ENCODE measurements at places on chromosomes 12 and 14.
A peak's percentile ranks its signal among the peaks of the same experiment; 100 is the strongest.

DNA sequence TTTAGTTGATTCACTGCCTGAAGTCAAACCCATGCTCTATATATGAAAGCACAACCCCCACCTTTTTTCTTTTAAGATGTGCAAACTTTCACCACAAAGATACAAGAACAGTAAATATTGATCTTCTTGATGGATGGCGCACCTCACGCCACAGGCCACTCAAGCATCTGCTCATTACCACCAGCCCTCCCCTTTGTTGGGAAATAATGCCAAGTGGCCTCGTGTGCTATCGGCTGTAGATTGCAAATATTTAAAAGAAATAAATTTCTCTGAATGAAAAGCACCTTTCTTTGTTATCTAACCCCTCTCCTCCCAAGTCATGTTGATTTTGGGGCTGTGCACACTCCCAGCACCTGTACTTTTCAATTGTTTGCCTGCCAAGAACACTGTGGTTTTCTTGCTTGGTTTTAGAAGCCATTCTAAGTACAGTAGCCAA, 122.7 kb downstream of the C12orf42 start:
- DNase-seq: no peak

DNA sequence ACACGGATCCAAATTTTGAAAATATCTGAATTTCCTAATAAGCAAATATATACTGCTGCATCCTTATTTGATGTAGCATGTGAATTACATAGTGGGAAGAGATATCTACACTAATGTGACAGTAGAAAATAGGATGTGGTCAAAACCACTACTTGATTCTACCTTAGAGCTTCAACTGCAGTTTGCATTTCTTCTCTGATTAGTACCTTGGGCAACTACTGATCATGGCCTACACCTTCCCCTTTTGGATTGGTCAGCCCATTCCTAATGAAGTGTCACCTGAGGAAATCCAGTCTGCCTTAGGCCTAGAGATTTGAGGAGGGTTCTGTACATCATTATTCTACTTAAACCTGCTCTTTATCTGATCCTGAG, 10.7 kb downstream of the LLPH start:
- no peak for DNase-seq

DNA sequence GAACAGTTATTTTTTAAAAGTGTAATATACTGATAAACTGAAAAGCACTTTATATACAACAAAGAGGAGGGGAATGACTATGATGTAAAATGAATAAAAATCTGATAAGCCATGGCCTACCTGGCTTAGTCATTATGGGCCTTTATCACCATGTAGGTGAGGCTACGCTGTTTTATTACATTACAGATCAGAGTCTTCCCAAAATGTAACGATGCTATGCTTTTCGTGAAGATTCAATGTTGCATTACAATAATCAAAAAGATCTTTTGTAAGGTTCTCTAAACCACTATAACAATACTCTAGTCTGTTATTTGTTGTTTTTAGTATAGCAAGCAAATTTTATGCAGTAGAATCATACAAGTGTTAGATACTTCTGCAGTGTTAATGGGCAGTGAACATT, 34.2 kb downstream of the ARID4A start:
- DNase-seq: no peak

- DNase-seq: no peak
Observed at GRCh38 chr12:122681814-122682213, 21.3 kb downstream of the HCAR2 start.

GRCh38 chr12:112964915-112965314, 13.4 kb upstream of the OAS2 start:
- no peak for DNase-seq

DNA sequence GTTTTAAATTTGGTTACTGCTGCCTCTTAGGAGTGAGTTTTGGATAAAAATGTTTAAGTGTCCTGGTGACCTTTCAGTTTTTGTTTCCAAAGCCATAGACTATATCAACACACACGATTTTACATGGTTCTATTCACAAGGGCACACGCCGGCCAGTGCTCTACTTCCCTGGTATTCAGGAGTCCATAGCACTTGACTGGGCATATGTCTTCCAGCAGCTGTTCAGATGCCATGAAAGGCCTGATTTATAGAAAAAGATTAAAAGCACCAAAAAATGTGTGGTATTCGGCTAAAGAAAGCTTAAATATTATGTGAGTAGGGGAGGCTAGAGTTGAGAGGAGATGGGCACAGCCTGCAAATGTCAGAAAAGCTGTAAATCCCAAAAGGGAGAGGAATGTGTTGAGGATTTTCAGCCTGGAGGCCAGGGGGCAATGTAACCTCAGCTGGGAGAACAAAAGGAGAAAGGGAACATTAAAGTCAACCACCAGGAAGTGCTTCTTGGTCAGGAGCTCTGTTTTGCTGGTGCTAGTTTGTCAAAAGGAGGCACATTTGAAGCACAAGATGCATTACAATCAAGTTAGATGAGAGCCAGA, 478.4 kb downstream of the RAD51B start:
- no peak for DNase-seq

DNA sequence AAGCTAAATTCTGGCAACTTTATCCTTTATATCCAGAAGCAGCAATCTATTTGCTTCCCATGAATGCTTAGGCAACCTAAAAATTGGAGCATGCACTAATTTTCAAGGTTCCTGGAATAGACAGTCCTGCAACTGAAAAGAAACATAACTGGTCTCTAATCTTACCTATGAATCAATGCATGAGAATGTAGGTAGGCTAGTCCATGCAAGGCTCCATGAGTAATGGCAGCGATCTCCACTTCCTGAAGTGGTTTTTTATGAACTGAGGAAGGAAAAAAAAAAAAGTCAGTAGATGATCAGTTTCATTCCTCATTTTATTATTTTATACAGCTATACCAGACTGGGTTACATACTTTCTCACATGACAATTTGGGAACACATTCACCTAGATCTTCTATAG, 102.0 kb downstream of the PEBP1 start:
- DNase-seq: no peak

- DNase-seq: no peak
Observed at GRCh38 chr12:57898308-57898970, 42.9 kb upstream of the ATP23 start.

GRCh38 chr14:65237941-65238340, 135.6 kb upstream of the MAX start:
- DNase-seq: no peak

DNA sequence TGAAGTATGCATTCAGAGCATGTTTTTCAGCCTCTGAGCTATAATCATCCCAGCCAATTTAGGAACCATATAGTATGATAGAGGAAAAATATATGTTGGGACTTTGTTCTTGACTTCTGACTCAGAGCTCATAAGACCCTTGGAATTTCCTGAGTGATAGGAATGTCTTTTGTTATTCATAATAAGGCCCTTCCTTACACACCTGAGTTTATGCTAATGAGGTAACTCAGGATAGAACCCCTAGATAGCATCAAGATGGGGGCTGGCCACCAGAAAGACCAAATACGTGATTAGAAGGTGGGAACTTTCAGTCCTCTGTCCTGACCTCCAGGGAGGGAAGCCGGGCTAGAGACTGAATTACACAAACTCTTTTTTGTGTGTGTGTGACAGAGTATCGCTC, 32.4 kb upstream of the PLEK2 start:
- no peak for DNase-seq

- DNase-seq: no peak
Observed at GRCh38 chr12:61367281-61367785, 892.9 kb upstream of the USP15 start.

- DNase-seq: no peak
Observed at GRCh38 chr12:99810718-99811593, 163.4 kb downstream of the GARIN6 start.

DNA sequence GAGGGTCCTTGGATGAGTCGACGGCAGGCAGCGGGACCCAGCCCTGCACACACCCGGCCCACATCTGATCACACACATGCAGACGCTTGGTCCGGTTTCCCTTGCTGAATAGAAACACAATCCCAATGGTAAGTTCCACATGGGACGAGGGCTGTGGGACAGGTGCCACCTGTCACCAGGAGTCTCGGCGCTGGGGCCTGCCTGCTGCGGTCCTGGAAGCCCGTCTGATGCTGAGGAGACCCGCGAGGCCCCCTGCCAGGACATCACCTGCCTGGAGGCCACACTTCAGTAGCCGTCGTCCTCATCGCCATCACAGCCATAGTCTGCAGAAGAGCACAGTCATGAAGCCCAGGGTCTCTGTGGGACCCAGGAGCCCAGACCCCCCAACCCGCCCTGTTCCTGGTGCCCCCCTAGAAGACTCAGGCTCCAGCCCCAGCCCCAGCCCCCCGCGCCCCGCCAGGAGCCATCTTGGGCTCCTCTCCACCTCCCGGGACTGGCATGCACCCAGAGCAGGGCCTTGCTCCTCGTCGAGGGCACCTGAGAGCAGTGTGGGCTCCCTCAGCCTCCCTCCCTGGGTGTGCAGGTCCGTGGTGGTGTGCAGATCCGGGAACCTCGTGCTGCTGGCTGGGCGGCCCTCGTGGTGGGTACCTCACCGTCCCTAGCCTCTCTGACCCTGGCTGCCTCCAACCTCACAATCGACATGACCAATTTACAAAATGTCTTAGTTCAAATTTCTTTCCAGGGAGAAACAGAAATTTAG, 29.3 kb upstream of the NUDT14 start:
- no peak for DNase-seq

GRCh38 chr12:49198431-49199155, 9.7 kb upstream of the TUBA1A start:
- no peak for DNase-seq

DNA sequence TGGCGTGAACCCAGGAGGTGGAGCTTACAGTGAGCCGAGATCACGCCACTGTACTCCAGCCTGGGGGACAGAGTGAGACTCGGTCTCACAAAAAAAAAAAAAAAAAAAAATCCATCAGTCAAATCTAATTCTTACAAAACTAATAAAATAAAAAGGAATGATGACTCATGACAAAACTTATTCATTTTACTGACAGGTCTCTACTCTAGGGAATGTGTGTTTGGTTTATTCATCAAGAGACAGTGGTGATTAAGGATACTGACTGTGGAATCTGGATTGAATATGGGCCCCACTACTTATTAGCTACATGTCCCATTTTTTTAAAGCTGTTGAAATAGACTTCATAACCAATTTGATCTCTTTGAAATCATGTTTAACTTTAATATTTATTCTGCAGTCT, 29.3 kb upstream of the GAS2L3 start:
- DNase-seq: no peak

GRCh38 chr14:70847406-70848090, 38.2 kb upstream of the MAP3K9 start:
- DNase-seq: no peak

GRCh38 chr12:109598428-109598854, 24.8 kb downstream of the MVK start:
- DNase-seq: no peak

DNA sequence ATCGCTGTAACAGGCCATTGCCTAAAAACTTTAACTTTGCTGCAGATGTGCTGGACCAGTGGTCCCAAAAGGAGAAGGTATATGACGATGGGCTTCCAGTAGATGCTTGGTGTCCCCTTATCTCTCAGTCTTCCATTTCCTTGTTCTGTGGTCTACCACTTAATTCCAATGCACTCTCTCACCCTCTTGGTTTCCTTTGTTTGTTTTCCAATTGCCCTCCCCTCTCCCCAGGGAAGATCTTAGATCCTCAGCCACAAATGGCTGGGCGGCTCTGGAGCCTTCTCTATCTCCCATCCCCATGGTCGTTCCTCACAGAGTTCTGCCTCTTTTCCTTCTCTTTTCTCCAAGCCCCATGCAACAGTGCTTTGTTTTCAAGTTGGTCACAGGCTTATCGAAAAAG, 584 bp downstream of the ACSM4 start:
- DNase-seq: no peak

- no peak for DNase-seq
Observed at GRCh38 chr14:30915596-30915995, 41.2 kb downstream of the COCH start.

GRCh38 chr14:102810523-102810922, 33.3 kb downstream of the TRAF3 start:
- DNase-seq: no peak

GRCh38 chr14:96793547-96793946, 3.6 kb upstream of the VRK1 start:
- DNase-seq: no peak

GRCh38 chr14:51780741-51781140, 79.7 kb upstream of the GNG2 start:
- DNase-seq: no peak

- no peak for DNase-seq
Observed at GRCh38 chr14:24848102-24848790, 201.7 kb downstream of the STXBP6 start.

DNA sequence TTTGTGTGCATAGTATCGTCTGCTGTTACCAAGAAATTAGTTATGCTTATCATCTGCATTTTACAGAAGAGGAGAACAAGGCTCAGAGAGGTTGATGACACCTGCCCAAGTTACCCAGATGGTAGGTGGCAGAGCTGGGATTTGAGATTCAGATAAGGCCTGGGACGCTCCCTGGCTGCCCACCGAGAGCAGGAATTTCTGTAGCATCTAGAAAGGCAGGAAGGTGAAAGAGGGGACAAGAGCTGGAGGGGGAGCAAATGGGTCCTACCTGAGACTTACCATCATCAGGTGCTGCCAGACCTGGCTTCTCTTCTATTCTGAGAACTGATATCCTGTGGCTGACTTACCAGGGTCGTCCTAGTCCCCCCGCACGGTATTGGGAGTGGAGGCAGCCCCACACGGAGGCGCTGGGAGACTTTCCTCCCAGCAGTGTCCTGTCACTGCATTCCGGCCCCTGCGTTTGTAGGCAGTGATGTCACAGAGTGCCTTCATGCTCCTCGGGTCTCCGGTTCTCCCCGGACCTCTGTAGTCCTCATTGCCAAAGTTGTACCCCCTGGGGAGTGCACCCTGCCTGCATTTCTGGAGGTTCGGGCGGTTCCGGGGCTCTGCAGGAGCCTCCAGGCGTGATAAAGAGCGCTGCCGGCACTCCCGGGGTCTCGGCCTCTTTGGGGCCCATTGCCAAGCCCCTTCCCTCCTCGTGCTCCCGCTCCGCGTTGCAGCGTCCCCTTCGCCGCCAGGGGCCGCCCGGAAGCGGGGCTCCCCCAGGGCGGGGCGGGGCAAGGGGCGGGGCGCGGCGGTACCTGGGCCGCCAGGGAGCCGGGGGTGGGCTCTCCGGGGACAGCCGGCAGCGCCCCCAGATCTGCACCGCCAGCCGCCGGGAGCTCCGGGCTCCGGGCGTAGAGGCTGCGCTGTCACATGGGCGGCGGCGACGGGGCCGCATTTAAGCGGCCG, at the start of gene CABP1:
Gene CABP1, plus strand, starts transcription at position 856 of the 951 bp plus-strand sequence. Its CDS starts 60 bp downstream, at position 916.
- peak; percentile 11 for DNase-seq

GRCh38 chr14:30974628-30975027, 50.8 kb upstream of the AP4S1 start:
- no peak for DNase-seq

GRCh38 chr12:131716282-131716681, 5.4 kb downstream of the SFSWAP start:
- no peak for DNase-seq

DNA sequence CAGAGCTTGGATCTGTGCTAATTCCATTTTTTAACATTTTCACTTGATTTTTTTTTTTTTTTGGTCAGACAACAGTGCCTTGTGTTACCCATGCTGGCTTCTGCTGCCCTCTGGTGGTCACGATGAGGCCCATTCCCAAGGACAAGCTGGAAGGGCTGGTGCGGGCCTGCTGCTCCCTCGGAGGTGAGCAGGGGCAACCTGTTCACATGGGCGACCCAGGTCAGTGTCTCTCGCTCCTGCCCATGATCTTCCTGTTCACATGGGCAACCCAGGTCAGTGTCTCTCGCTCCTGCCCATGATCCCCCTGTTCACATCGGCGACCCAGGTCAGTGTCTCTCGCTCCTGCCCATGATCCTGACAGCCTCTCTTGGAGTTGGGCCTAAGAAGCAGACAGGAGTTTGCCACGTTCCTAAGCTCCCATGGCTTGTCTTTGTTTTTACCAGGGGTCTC, 59.4 kb downstream of the DGLUCY start:
- peak; percentile 62 for DNase-seq
